ENCODE measurements at places on chromosomes 3 and 15. TPM values are rescaled to one million over a fixed set of nuclear protein-coding genes. Genes with fewer than 3 reads are reported as not detected.

DNA sequence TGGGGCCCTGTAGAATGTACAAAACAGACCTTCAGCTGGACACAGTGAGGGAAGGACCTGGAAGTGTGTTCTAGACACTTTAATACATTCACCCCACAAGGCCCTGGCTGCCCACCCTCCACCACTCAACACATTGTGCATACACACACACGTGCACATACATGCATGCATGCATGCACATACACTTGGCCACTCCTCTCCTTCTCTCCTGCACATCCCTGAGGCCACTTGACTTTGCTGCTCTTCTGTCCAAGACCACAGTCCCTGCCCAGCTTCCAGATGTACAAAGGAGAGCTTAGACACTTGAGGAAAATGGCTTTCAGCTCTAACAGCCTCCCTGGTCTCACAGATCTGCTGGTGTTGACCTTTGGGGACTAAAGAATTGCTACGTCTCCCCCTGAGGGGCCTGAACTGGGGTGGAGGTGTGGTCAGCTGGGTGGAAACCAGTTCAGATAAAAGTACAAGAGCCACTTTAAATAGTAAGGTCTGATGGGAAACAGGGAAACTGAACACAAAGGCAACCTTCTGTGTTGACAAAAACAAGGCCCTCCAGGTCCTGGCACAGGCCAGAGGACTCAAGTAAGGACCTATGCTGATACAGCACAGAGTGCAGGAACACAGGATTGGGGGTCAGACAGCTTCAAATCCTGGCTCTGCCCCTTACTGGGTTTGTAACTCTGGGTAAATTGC lies 24.8 kb upstream of the NOX5 start:
- no peak for DNase-seq

DNA sequence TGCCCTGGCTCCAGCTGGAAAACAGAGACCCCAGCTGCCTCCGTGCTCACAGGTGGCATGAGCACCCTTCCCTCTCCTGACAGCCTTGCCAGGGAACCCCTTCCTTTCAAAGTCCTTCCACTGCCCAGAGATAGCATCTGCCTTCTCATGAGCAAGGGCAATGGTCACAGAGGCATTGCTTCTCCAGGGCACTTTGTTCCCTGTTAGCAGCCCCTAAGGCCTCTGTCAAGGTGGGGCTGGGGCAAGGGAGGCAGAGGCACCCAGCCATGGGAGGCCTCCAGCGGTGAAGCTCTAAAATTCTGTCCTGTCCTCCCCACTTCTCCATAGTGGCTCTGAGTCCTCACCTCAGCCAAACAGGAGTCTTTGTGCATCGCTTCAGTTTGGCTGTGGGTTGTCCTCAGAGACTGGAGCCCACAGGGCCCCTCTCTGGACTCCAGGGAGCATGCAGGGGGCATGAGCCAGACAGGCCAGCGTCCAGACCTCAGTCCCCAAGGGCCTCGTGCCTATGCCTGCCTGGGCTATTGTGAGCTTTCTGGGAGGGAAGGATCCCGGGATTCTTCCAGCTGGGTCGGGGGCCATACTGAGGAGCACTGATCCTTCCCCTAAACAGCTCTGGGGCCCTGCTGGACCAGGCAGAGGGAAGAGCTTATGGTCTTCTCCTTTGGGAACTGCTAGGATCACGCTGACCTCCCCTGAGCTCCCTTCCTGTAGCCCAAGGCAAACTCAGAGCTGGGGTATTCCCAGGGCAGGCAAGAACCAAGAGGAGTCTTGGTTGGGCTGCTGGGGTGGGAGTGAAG lies 106.6 kb downstream of the DNAJB8 start:
- DNase-seq: no peak

DNA sequence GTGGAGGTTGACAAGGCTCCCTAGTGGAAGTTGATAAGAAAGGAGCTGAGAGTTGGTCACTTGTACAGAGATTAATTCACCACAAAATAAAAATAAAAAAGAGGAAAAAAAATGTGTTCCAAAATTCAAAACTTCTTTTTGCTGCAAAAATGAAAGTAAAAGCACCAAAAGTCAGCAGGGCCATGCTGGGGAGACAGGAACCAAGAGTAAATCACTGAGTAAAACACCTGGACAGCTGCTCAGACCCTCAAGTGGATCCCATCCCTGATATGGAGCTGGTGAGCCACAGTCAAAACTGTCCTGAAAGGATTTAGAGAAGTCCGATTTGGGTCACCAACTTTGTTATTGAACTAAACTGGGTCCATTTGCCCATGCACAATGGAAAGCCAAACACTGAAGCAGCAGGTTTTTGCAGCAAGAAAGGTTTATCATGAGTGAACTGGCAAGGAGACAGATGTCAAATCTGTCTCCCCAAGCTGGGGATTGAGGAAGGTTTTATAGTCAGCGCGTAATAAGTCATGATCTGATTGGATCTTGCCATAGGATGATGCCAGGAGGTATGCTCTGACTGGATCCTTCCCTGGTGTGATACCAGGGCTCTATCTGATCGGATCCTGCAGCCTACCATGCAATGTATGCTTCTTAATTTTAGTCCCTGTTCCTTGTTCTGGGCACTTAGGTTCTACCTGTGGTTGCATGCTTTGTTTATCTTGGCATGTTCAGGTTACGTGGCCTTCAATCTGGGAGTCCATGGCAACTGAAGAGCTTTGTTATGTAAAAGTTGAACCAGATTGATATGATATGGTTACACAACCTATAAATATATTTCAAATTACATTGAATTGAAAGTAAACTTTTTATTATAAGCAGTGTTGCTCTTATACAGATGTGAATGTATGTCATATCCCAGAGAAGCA lies 313.2 kb downstream of the POLQ start:
- no peak for DNase-seq

DNA sequence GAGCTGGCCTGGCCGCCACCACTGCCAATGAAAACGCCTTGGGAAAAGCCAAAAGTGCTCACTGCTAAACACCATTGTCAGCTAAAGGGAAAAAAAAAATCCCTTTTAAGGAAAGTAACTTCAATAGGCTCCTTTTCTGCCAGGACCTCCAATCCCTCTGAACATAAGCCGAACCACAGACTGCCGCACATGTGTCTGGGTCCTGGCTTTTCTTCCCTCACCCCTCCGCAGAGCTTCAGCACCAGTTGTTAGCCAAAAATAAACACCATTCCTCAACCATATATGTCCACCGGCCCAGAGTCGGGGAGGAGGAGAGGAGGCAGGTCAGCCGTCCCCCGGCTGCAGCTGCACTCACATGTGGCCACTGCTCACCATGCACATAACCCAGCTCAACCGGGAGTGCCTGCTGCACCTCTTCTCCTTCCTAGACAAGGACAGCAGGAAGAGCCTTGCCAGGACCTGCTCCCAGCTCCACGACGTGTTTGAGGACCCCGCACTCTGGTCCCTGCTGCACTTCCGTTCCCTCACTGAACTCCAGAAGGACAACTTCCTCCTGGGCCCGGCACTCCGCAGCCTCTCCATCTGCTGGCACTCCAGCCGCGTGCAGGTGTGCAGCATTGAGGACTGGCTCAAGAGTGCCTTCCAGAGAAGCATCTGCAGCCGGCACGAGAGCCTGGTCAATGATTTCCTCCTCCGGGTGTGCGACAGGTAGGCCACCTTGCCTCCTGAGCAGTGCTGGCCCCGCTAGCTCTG lies at the start of gene FBXL22:
Gene FBXL22 (plus strand): TSS at position 350 of the 753 bp plus-strand sequence. CDS start 6 bp downstream, at position 356.
- DNase-seq: no peak

GRCh38 chr3:74173090-74173489 lies 441.4 kb downstream of the CNTN3 start:
- no peak for DNase-seq

DNA sequence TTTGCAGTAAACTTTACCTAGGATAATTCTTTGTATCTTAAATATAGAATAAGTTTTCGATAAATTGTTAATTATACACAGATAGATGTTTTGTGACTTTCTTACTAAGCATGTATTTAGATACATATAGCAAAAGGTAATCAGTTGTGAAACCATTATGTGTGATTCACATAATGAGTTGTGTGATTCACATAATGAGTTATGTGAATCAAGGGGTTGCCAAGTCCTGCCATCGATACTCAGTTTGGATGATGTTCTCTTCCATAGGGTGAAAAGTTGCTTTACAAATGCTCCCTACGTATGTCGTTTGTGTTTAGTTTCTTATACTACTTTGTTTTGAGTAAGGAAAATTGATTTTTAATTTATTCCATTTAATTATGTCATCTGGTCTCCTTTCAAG lies 682.1 kb downstream of the MECOM start:
- DNase-seq: no peak

DNA sequence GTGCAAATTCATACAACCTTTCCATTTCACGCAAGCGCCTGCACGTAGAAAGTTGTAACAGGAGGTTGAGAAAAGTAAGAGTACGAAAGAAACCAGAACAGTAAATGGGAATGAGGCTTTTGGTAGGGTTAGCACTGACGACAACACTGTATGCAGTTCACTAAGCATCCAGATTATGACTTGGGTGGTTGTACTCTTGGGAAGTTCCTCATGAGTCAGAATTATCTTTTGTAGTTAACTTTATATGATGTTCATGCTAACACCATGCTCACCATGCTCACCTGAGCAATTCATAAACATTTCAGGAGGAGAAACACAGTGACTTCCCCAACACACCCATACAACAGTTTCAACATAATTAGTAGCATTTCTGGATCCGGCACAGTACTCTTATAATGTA lies 3.0 kb upstream of the LPP start:
- DNase-seq: no peak

The CCR3 gene
- total RNA-seq: 0.10 TPM

The GOLGA8S gene
- total RNA-seq: 0.48 TPM

The GPR15 gene
- total RNA-seq: 0.20 TPM

The WNT5A gene
- total RNA-seq: 193 TPM

The KBTBD13 gene
- not detected for total RNA-seq

The CAMKV gene
- not detected for total RNA-seq

The VGLL3 gene
- total RNA-seq: 19.8 TPM

The NT5DC2 gene
- 180 TPM for total RNA-seq
